ENCODE measurements at places on chromosomes 2 and 18.

DNA sequence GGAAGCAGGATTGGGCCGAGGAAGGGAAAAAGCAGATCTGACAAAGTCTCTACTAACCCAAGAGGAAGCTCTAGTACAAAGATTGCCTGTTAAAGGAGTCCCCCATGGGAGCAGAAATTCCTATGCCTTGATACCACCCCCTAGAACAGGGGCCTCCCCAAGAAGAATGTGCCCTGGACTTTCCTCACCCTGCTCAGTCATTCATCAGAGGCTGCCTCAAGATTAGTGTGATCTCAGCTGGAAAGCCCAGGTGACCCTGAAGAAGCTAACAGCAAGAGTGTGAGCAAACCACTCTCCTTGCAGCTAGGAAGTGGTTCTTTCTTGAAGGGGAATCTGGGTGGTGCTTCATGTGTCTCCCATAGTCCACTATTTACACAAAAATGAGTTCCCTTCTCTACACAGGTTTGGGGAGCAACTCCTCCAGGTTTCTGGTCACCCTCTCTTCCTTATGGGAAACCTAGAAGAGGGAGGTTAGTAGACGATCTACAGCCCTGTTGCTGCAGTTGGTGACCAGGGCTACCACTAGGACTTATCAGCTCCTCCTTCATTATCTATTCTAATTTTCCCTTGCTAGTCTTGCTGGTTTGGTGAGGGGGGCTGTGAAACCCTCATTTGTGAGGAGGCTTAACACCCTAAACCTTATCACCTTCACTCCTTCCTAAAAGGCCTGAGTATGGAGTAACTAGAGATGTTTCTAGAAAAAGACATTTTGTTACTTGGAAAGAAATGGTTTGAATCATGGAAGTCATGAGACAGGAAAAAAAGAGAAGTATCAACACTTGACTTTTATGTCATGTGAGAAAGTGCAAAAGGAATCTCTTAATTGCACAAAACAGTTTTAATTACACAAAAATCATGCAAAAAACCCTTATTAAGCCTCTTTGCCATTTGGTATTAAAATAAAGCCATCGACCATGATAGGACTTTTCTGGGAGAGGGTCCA lies 2.9 kb upstream of the WDR7 start:
- DNase-seq, result no peak

DNA sequence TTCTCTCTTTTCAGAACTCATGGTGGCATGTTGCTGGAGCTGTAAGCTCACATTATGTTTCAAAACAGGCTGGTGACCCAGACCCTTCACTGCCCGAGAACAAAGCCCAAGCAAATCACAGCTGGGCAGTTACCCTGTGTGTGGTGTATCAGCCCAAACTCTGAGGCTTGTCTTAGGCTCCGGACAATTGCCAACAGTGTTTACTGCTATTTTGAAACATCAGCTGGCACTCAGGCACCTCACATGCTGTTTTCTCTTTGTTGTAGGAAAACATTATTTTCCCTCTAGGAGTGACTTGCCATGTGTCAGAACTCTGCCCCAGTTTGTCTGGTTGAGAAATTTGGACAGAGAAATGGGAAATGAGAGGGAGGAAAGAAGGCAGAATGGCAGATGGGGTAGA lies 237.6 kb upstream of the APCDD1 start:
- DNase-seq, result no peak

DNA sequence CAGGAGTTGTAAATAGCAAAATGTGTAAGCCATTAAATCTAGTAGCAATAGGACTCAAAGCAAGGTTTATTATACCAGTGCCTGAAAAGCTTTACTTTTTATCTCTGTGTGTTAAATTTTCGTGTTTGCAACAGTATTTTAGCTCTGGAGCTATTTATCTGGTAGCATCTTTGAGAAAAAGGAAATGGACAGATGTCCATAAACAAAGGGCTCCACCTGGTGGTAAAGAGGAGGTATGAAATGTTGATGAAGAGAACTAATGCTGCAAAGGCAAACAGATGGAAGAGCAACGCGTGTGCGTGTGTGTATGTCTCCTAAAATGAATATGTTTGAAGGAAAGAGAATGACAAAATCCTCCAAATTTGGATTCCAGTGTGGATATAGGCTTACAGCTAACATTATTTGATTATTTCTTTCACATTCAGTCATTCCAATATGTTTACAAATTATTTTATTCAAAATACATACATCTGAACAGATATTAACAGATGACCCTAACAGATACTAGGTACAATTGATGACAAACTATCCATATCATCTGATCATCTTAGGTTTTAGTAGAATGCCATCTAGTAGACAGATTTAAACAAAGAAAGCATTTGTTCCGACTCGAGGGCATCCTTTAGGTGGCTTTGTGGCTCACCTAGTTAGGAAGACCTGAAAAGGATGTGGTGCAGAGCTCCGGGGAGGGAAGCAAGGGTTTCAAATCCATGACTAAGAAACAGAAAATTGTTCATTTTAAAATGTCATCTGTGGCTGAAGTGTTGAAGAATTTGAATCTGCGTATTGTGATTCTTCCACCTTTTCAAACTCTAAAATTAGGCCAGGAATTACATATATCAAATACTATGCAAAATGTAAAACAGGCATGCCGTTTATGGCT lies 383.3 kb downstream of the MTX2 start:
- peak; percentile 17 for DNase-seq

- no peak for DNase-seq
Measured at GRCh38 chr2:20620271-20620681, 30.6 kb downstream of the HS1BP3 start.

- DNase-seq, result no peak
Measured at GRCh38 chr2:172053486-172053885, 31.8 kb upstream of the DLX1 start.
